Aortic smooth muscle cell (primary cell): ENCODE measurements at places on chromosomes 7 and 10. TPM values are rescaled to one million over a fixed set of nuclear protein-coding genes. Genes with fewer than 3 reads are reported as not detected.

Gene STN1
- total RNA-seq, result 50.6 and 53.7 TPM in 2 replicates

Gene MALSU1
- total RNA-seq, result 110 and 111 TPM in 2 replicates

Gene FOXI2
- not detected in 2 replicates for total RNA-seq

Gene CALML5
- total RNA-seq, result not detected in 2 replicates

Gene NPSR1
- total RNA-seq, result not detected in 2 replicates

Gene UNC5B
- 22.4 and 33.7 TPM in 2 replicates for total RNA-seq

Gene ENTPD1
- total RNA-seq, result 0.99 and 1.1 TPM in 2 replicates

Gene SUN3
- not detected in 2 replicates for total RNA-seq
